Iris pigment epithelial cell (primary cell): ENCODE measurements at places on chromosomes 1 and 21.

DNA sequence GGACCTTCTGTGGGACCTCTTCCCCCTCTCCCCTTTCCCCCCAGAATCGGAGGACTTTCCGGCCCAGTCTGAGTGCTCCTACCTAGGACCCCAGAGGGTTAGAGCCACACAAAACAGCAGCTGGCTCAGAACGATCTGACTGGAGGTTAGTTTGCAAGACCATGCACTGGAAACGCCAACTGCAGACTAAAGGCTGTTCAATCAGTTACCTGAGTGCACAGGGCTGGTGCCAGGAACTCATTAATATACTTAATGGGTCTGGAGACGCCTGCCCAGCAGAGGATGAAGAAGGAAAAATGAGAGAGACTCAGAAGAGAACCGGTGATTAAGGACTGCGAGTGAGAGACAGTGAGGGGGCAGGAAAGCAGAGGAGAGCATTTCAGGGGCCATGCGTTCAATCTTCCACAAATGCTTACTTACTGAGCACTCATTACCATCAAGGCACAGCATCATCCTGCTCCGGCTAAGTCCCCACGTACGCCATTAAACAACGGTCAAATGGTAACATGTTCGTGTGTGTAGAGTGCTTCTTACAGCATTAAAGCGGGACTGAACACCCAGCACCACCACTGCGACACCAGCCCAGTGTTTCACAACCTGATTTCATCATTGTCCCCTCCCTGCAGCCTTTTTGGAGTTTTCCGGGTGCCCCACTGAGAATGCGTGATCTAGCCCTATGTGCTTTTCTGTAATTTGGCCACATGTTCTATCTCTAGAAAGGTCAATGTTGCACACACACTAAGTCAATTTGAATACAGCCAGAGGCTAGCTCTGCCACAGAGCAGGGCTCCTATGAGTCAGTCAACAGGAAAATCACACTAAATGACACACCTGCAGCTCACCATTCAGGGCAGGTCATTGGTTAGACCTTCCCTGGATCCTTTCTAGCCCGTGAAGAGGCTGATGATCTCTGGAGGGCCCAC, 7.6 kb downstream of the ENO1 start:
- no peak for DNase-seq

GRCh38 chr1:186872291-186872690, 43.5 kb downstream of the PLA2G4A start:
- no peak for DNase-seq

DNA sequence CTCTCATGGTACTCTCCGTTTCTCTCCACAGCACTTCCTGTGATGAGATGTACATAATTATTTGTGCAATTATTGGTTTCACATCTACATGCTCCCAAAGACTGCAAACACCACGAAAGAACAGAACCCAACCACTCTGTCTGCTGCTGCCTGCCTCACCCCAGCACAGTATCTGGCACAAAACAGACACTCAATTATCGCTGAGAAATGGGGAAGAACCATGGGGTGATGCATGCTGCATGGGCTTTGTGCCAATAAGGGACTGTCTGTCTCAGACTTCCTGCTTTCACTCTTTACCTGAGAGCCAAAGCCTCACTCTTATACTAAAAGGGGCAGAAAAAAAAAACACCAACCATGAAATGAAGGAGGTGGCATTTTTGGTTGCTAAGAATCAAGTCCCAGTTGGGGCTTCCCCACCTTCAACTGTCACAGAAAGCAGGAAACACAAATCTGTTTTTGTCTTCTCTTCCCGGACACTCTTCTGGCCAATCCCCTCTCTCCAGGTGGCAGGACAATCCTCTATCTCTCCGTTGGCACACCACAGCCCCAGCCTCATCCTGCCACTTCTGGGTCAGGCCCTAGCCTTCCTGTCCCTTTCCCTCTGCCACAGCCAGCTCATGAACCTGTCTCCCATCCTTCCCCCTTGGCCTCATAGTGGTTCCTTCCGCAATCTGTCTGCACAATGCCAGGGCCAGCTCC, 82.0 kb downstream of the TGFBR3 start:
- no peak for DNase-seq

GRCh38 chr1:153309441-153309840, 3.3 kb downstream of the PGLYRP3 start:
- DNase-seq, result no peak

- DNase-seq, result peak; percentile 62
These were observed 38.3 kb upstream of the MYOCOS start for GRCh38 chr1:171583591-171584201.
